ENCODE measurements at places on chromosomes 7 and 10.

DNA sequence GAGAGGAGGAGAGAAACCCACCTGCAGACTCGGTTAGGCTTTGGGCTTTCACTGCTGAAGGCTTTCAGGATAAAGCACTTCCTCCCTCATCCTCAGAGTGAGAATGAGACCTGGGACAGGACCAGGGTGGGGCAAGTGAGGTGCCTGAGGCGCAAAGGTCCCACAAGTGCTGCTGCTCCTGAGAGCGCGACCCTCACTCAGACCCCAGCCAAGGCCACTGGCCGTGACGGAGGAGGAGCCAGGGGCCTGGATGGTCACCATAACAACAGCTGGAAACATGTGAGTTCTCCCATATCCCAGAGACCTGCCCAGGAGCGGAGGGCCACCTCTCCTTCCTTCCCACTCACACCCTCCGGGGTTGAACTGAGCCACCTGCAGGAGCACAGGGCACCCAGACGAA, 46.9 kb upstream of the MKRN1 start:
- no peak for DNase-seq

GRCh38 chr7:16811551-16811950, 6.8 kb upstream of the AGR2 start:
- no peak for DNase-seq

GRCh38 chr10:83153714-83154113, 985.6 kb upstream of the GHITM start:
- no peak for DNase-seq

GRCh38 chr7:132965951-132966350, 115.9 kb downstream of the CHCHD3 start:
- DNase-seq = no peak

DNA sequence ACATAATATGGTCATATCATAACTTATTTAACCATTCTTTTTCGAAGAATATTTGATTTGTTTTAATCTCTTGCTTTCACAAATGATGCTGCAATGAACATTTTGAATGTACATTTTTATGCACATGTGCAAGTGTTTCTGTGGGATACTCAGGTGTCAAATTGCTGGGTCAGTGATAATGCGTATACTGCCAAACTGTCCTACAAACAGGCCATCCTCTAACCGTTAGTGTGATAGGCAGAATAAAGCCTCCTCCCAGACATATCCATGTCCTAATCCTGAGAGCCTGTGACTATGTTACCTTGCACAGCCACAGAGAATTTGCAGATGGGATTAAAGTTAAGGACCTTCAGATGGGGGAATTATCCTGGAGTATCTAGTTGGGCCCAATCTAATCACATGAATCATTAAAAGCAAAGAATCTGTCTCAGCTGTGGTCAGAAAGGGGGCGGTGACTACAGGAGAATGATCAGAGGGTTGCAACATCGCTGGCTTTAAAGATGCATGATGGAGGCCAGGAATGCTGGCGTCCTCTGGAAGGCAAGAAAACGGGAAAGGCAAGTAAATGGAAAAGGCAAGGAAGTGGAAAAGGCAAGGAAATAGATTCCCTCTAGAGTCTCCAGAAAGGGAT, 46.7 kb downstream of the FZD1 start:
- DNase-seq = no peak

- no peak for DNase-seq
Observed at GRCh38 chr7:1368184-1368681, 91.0 kb downstream of the MICALL2 start.

DNA sequence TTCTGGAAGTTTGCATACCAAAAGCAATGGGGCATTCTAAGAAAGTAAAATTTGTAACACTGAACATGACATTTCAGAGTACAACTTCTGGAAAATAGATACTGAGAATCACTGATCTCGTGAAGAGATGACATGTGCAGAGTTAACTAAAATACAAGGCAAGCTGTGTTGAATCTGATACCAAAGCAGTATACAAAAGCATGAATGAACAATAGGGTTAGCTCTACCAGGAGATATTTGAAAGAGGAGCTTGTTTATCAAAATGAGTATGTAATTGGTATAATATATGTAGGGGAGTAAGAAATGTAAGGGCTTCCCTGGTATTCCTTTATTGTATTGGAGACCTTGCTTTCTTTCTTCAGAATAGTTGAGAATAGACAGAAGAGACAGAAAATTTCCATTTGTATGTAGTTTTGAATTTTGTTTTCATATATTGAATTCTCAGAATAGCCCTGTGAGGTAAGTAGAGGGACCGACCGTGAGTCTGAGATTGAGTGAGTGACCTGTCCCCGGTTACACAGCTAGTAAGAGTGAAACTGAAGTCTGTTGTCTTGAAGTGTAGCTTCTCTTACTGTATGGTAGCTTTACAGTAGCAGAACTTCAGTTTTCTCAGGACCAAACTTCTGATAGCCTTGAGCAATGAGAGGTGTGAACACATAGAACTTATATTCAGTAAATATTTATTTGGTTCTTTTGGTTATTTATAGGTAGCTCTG, 5.0 kb downstream of the HBP1 start:
- DNase-seq = no peak

DNA sequence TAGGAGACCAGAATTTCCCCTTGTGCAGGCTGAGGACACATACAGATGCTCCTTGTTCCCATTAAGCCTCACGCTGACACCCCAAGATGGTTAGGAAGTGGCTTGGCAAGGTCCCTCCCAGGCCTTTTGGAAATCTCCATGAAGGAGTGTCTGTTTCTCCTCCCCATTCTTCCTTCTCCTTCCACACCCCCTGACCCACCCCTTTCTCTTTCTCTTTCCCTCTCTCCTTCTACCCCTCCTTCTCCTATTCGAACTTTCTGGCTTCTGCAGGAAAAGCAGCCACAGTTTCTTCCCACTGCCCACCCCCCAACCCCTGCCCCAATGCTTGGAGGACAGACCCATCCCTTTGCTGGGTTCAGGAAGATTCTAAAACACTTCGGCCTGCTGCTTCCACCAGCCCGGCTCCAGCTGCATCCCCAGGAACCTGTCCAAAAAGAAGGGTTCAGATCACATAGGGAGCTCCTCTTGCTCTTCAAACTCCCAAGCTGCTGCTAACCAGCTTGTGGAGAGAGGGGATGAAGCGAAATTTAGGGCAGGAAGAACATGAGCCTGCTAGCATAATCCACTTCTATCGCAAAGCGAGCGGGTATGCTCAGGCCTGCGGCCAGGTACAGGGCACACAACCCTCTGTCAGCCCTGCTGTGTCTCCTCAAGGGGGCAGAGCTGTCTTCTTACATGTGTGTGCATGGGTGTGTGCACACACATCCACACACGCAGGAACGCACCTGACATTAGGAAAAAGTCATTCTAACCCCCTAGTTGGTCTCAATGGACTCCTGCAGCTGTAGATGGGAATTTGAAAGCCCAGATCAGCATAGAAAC, 80.4 kb downstream of the PPP1R3C start:
- no peak for DNase-seq

GRCh38 chr7:91565499-91566401, 301.5 kb downstream of the FZD1 start:
- DNase-seq = no peak

GRCh38 chr7:11141541-11141940, 167.9 kb downstream of the PHF14 start:
- DNase-seq = no peak

GRCh38 chr7:47227762-47228177, 354.1 kb downstream of the TNS3 start:
- no peak for DNase-seq

- DNase-seq = no peak
Observed at GRCh38 chr7:5424749-5425506, 1.3 kb upstream of the TNRC18 start.

DNA sequence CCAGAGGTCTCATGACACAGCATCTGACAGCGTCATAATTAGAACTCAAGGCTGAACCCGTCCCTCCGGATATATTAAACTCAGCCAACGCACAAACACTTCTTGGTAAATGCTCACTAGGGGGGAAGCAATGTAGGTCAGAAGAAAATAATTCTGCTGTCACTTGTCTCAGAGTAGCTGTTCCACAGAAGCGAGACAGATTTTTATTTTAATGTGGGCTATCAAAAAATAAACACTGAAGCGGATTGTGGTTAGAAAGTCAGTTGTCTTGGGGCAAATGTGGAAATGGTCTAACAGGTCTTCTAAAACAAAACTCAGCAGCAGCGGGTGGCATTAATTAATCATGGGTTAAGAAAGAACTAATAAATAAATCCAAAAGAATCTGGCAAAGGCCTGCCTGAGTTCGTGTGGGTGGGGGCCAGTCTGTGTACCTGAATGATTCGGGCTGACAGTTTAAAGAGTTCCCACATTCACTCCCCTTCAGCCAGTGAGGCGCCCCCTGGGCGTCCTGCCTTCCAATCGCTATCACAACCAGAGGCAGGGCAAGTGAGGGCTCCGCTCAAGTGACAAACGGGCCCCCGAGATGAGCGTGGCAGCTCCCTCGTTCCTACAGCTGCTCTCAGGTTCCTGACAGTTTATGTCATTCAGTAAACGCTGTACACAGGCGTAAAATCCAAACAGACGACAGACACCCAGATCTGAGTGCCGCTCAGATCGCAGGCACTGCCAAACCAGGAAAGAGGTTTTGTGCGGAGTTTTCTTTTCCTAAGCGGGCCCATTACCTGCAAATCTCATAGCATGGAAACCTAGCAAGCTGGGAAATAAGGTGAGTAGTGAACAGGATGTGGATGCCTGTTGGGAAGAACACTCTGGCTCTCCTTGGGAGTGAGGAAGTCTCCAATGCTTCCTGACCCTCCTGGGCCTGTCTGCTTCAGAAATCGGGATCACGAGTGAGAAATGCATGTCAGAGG, 52.9 kb downstream of the NRAP start:
- DNase-seq = no peak

All from stimulated activated CD8-positive, alpha-beta memory T cell treated with anti-CD3 and anti-CD28 coated beads, Interleukin-4, amount 100 ng/mL, for 1 hour (primary cell).